GM10248 (cell line): ENCODE measurements at places on chromosomes 5 and 9.

GRCh38 chr9:117028103-117028858, 341.2 kb downstream of the TRIM32 start:
- DNase-seq: no peak

GRCh38 chr9:109935406-109936087, 155.5 kb downstream of the PALM2AKAP2 start:
- DNase-seq: peak; percentile 40

- no peak for DNase-seq
Measured at GRCh38 chr9:127223266-127223665, 41.3 kb upstream of the GARNL3 start.

GRCh38 chr5:89869346-89869745, 540.2 kb downstream of the CETN3 start:
- no peak for DNase-seq

DNA sequence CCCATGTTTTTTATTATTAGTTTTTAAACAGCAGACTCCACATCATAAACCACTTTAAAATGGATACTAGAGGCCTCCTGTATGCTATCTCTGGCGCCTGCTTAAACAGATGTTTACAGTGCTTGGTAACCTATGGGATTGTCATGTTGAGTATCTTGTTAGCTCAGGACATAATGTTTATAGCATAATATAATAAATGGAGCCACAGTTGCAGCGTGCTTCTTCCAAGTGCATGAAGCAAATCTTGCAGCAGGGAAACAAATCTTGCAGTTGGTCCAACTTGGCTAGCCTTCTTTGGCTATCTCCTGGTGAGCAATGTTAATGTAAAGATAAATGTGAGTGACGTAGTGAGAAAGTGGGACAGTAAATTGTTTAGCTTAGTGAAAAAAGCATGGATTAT, 2.8 kb downstream of the GHR start:
- DNase-seq: no peak
